Thoracic aorta (tissue), 2 donors: ENCODE measurements at places on chromosomes 13 and 19.

- no peak for DNase-seq
Observed at GRCh38 chr13:82257790-82258507, 1624.3 kb downstream of the SLITRK1 start.

- no peak for DNase-seq
Observed at GRCh38 chr19:1907563-1908363, 2.6 kb downstream of the ADAT3 start.

DNA sequence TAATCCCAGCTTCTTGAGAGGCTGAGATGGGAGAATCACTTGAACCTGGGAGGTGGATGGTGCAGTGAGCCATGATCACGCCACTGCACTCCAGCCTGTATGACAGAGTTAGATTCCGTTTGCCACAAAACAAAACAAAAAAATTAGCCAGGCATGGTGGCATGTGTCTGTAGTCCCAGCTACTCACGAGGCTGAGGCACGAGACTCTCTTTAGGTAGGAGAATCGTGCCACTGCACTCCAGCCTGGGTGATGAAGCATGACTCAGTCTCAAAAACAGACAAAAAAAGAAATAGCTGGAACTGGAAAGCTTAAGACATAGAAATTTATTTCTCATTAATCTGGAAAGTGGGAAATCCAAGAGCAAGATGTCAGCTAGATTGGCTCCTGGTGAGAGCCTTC, 20.2 kb upstream of the ZNF808 start:
- no peak for DNase-seq

DNA sequence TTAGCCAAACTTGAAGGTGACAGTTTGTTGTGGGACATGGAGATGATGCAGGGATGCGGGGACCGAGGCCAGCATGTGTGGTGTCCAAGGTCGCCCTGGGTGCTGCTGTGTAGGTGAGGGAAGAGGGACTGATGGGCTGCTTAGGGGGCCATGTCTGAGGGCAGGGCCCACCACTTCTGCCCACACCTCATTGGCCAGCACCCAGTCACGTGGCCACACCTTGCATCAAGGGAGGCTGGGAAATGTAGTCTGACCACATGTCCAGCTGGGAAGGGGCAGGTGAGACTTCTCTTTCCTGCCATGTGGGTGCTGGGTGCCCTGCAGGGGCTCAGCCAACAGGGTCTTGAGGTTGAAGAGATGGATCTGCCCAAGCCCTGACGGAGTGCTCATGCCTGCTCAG, 88.9 kb downstream of the KDM4B start:
- DNase-seq = no peak

- no peak for DNase-seq
Observed at GRCh38 chr19:34188408-34188807, 16.1 kb downstream of the LSM14A start.

GRCh38 chr13:113946409-113947181, 27.3 kb downstream of the C13orf46 start:
- DNase-seq = peak; percentile 1

DNA sequence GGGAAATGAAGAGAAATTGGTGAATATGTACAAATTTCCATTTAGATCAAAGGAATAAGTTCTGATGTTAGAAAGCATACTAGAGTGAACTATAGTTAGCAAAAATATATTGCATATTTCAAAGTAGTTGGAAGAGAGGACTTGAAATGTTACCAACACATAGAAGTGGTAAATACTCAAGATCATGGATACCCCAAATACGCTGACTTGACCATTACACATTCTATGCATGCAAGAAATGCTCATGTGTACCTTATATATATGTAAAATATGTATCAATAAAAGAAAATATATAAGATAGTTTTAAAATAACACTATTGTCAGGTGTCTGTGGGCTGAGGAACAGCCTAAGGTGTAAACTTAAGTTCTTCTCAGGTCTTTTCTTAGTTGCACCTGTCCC, 14.6 kb upstream of the ZNF491 start:
- no peak for DNase-seq

- no peak for DNase-seq
Observed at GRCh38 chr19:40365613-40366401, 17.3 kb downstream of the PLD3 start.

DNA sequence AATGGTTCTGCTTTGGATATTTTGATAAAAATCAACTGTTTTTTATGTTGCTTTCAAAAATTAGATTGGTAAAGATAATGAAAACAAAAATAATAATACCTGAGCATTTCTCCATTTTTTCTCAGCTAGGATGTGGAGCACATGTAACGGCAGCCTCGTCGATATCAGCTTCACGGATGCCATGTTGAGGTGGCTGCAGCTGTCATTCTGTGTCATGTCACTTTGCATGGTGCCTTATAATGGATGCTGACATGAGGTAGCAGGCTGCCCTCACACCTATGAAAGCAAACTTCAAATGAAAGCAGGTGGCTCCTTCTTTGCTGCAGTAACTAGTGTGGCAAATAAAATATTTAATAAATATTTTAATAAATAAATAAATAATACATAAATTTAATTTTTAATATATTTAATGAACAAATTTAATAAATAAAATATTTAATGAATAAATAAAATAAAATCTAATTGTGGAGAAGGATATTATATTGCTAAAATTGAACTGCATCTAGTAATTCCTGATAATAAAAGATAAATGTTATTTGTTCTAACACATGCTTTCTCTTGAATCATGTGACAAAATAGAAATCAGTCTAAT, 955.7 kb upstream of the SLC10A2 start:
- no peak for DNase-seq

DNA sequence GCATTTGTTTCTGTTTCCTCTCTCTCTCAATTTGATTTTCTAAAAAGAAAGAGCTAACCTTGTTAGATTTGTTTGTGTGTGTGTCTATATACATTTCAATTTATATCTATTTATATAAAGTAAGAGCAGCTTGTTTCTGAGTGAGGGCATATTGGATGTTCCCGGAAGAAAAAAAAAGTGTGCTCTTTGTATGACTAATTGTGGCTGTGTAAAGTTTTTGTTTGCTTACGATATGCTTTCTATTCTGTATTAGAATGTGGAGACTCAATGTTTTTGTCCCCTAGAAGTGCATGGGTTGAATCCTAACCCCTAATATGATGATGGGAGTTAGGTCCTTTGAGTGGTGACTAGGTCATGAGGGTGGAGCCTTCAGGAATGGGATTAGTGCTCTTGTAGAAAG, 66.6 kb upstream of the C1QTNF9B start:
- no peak for DNase-seq
